ENCODE measurements at places on chromosomes 11 and 22.

GRCh38 chr22:36873614-36874308 lies 13.0 kb downstream of the NCF4 start:
- no peaks in the 10 kb centered on the region for H3K36me3 ChIP-seq
- H3K27me3 ChIP-seq: no peaks in the 10 kb centered on the region
- no peak overlapping the region for H3K4me3 ChIP-seq
- no peak overlapping the region for H3K27ac ChIP-seq

- H3K27ac ChIP-seq: no peak overlapping the region
- H3K27me3 ChIP-seq: peaks cover 3% of the 10 kb centered on the region
- H3K4me3 ChIP-seq: peak overlapping the region; percentile 82
Observed at GRCh38 chr11:13207270-13207664, 70.3 kb upstream of the BMAL1 start.

DNA sequence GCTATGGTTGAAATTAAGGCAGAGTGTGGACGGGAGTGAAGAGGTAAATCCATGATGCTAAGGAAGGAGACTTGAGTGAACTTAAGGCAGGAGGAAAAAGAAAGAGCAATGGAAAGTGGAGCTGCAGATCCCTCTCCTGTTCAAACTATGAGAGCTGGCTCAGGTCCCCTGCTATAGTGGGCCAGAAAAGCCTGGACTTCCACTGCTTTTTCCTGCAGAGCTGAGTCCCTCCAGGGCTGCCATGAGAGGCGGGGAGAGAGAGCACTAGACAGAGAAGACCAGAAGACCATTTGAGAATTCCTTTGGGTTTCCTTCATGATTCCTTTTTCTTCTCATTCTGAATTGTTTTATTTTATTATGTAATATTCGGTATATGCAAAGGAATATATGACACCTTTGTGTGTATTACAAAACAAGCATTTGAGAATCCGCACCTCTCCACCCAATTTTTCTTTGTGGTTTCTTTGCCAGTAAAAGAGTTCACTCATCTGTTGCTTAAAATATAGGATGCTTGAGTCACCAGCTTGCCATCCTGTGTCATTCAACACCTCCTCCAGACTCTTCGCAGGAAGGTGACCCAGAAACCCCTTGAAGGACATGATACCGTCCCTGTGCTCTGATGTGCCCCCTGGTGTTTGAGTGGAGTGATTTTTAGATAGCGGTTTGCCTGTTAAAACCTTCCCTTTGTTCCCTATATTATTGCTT lies 24.4 kb downstream of the SREBF2 start:
- H3K36me3 ChIP-seq: no peaks in the 10 kb centered on the region
- peak; percentile 22 for DNase-seq
- no peaks in the 10 kb centered on the region for H3K27me3 ChIP-seq
- no peak overlapping the region for H3K4me3 ChIP-seq
- H3K27ac ChIP-seq: peak overlapping the region; percentile 84

- H3K27me3 ChIP-seq: peaks cover 43% of the 10 kb centered on the region
- H3K4me1 ChIP-seq: no peaks in the 10 kb centered on the region
- no peak for DNase-seq
- H3K4me3 ChIP-seq: no peak overlapping the region
- H3K36me3 ChIP-seq: no peaks in the 10 kb centered on the region
Observed at GRCh38 chr11:44434191-44434590, 124.3 kb upstream of the ALX4 start.

- no peak for DNase-seq
- H3K4me3 ChIP-seq: no peak overlapping the region
- H3K4me1 ChIP-seq: peaks cover 94% of the 10 kb centered on the region
- peak overlapping the region; percentile 93 for H3K27ac ChIP-seq
Observed at GRCh38 chr22:35657571-35658312, 9.5 kb downstream of the APOL6 start.

DNA sequence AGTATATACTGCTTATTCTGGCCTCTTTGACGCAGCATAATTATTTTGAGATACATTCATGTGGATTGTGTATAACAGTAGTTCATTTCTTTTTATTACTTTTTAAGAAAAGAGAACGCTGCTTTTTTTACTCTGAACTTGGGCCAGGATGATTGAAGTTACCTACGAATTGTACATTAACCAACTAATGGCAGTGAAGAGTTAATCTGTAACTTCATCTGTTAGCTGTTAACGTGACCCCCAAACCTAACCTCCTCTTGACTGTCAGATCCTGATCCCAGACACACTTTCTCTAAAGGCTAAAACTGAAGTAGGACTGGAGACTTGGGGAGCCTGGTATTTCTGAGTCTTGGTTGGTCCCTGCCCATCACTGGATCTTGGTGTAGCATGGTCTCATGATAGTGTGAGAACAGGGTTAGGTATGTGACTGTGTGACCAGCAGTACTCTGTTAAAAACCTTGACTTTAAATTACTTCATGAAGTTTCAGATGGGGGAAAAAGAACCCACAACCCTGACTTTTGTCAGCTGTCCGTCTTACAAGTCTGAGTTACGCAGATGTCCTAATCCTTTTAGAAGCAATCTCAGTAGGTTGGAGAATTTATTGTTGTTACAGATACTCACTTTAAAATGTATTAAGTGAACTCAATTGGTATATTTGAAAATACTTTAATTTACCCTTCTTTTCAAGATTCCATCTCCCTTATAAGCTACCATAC lies 39.4 kb downstream of the C22orf31 start:
- peaks cover 26% of the 10 kb centered on the region for H3K27me3 ChIP-seq
- no peaks in the 10 kb centered on the region for H3K4me1 ChIP-seq
- no peak for DNase-seq
- peaks cover 10% of the 10 kb centered on the region for H3K36me3 ChIP-seq
- H3K4me3 ChIP-seq: no peak overlapping the region

- H3K36me3 ChIP-seq: no peaks in the 10 kb centered on the region
- H3K27ac ChIP-seq: no peak overlapping the region
- no peaks in the 10 kb centered on the region for H3K4me1 ChIP-seq
- no peaks in the 10 kb centered on the region for H3K27me3 ChIP-seq
Observed at GRCh38 chr11:130715085-130715876, 201.0 kb downstream of the SNX19 start.

- H3K27me3 ChIP-seq: peaks cover 15% of the 10 kb centered on the region
- no peaks in the 10 kb centered on the region for H3K4me1 ChIP-seq
- H3K36me3 ChIP-seq: no peaks in the 10 kb centered on the region
Observed at GRCh38 chr11:44446996-44447771, 118.3 kb upstream of the CD82 start.

DNA sequence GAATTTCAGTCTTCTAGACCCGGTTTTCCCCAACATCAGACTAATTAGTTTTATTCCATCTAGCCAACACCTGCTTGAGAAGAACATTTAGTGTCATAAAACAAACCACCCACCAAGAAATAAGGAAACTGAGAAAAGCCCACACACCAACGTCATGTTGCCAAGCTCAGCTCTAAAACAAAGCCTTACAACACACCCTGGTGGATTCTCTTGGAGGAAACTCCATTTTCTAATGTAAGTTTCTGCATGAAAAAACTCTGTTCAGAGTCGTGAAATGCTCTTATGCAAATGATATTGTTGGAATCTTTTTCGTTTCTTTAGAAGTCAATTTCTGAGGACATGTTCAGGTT lies 105.0 kb upstream of the RAG2 start:
- peaks cover 42% of the 10 kb centered on the region for H3K27me3 ChIP-seq
- H3K4me3 ChIP-seq: no peak overlapping the region
- H3K4me1 ChIP-seq: no peaks in the 10 kb centered on the region
- no peak for DNase-seq
- no peaks in the 10 kb centered on the region for H3K36me3 ChIP-seq

GRCh38 chr11:128467610-128468041 lies 119.7 kb downstream of the ETS1 start:
- peak; percentile 71 for DNase-seq
- peaks cover 13% of the 10 kb centered on the region for H3K36me3 ChIP-seq
- H3K27me3 ChIP-seq: no peaks in the 10 kb centered on the region
- H3K27ac ChIP-seq: peak overlapping the region; percentile 99
- H3K4me3 ChIP-seq: peak overlapping the region; percentile 89
